ENCODE measurements at places on chromosomes 12 and 14.
A peak's percentile ranks its signal among the peaks of the same experiment; 100 is the strongest.

DNA sequence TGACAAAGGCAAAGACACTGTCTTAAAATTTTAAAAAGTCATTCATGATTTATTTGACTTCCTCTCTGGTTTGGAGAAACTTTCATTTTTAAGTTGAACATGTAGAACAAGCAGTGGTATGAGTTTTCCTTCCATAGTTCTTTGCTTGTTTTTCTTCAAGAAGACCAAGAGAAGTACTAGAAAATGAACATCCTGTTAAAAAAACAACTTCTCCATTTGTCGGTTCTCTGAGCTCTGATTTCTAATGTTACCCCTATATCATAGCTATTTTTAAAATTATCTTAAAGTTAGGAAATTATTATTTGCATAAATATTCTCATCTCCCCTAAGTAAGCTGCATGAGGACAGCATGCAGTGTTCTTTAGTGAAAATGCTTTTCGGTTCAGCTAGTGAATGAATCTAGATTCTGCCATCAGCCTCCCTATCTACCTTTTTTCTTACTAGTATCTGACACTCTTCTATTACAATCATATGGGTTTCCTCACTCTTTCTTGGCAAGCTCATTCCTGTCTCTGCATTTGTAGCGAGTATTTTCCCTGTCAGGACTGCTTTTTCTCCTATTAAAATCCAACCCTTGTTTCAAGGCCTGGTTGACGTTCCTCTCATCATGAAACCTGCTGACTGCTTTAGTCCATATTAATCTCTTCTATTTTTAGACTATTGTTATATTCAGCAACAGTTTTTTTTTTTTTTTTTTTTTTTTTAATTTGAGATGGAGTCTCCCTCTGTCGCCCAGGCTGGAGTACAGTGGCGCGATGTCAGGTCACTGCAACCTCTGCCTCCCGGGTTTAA, 15.8 kb downstream of the DIP2B start:
- DNase-seq = no peak

DNA sequence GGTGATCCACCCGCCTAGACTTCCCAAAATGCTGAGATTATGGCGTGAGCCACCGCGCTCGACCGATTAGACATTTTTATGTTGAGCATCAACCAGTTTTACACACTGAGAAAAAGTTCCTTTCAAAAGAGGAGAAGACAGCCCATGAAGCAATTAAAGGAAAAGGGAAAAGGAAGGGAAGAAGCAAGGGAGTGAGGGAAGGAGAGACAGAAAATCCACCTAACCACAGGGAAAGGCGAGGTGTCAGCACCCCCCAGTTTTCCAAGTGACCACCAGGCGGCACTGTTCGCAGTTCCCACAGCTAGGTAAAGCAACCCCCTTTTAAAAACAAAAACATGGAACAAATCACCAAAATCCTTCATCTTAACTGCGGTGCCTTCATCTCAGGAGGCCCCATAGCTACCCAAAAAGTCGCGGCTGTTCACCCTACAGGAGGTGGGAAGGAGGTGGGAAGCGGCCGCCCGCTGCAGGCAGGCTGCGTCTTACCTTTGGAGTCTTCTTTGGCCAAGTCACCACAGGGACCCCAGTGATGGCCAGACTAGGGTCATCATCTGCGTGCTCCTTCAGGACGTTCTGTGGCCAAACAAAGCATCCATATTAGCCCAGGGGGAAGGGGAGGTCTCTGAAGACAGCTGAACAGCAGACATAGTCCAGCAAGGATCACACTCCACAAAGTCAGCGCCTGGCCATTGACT, 86.6 kb downstream of the KDM2B start:
- DNase-seq = peak; percentile 29

- peak; percentile 48 for DNase-seq
Measured at GRCh38 chr14:103292426-103293374, 41.3 kb upstream of the EIF5 start.

GRCh38 chr14:20792556-20792955, 10.1 kb downstream of the RNASE1 start:
- no peak for DNase-seq

DNA sequence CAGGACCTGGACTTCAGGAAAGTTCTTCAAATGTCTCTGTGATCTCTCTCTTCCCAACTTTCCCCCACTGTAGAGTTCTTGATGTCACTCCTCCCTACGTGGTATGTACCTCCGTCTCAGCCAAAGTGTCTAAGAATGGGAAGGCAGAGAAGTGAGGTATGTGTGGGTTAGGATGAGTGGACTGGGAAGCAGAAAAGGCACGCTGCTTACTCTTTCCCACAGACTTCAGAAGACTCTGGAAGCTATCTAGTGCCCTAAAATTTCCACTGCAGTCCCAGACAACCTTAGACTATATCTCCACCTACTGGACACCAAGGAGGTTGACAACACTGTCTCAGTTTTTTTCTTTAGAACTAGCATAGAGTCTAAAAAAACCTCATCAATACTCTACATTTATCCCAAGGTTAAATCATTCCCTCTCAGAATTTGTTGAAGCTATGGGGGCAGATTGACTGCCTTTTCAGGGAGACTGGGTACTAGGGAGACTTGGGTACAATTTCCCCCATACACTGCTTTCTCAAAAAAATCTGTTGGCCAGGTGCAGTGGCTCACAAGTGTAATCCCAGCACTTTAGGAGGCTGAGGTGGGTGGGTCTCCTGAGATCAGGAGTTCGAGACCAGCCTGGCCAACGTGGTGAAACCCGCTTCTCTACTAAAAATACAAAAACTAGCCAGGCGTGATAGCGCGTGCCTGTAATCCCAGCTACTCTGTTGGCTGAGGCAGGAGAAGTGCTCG, 20.6 kb upstream of the ITGA5 start:
- no peak for DNase-seq

DNA sequence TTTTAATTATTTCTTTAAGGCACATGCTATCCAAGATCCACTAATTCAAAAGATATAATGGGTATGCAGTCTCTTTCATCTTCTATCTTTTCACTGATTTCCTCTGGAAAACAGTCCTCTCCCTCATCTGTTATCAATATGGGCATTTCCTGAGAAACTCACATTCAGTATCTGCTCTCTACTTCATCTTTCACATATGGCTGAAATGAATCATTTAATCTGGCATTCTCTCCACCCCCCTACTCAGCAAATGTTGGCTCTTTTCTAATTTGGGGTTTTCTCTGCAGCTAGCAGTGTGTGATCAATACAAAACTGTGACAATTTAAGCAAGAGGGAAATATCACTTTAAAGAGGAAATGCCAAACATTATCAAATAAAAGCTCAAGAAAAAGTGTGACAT, 157.1 kb upstream of the TMTC1 start:
- DNase-seq = no peak

DNA sequence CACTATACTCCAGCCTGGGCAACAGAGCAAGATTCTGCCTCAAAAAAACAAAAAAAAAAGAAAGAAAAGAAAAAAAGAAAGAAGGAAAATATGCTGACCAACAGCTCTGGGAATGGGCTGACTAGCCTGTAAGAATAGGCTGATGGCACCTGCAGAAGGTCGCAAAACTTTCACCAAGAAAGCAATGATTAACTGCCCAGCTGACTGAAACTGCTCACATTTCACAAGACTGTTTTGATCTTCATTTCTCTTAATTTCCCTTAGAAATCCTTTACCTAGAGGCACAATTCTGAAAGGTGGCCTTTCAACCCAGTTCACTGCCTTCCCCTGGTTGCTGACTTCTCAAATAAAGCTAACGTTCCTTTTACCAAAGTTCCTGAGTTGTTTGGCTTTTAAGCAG, 12.4 kb downstream of the BEST3 start:
- no peak for DNase-seq

DNA sequence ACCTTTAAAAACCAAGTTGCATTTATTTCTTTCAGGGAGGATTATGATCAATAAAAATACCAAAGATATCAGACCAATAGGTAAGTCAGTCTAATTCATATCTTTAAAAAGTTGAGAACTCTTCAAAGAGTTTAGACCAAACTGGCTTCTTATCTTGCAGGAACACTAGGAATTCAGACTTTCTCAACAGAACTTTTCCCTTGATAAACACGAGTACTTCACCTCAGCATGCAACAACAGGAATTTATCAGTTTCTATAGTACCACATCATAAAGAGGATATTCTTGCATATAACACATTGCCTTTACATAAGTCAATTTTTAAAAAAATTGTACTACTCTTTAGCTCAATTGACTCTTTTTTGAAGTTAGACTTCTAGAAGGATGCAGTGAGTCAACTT, 68.2 kb downstream of the DNAI7 start:
- no peak for DNase-seq

DNA sequence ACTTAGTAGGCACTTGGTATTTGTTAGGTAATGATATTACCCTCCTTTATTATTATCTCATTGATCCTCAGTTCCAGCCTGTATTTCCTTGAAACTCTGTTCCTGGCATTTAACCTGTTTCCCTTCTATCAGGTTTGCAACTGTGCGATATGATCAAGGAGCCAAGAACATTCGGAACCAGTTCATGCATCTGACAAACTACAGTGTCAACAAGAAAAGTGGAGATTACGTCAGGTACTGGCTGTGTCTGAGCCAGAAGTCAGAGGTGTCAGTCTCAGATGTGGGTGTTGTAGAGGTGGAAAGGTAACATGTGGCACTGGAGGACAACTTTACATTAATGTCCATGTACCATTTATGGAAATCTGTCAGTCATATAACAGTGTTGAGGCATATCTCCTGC, 56.7 kb downstream of the TTLL5 start:
- no peak for DNase-seq

GRCh38 chr12:130796985-130797686, 41.9 kb downstream of the STX2 start:
- DNase-seq = no peak

DNA sequence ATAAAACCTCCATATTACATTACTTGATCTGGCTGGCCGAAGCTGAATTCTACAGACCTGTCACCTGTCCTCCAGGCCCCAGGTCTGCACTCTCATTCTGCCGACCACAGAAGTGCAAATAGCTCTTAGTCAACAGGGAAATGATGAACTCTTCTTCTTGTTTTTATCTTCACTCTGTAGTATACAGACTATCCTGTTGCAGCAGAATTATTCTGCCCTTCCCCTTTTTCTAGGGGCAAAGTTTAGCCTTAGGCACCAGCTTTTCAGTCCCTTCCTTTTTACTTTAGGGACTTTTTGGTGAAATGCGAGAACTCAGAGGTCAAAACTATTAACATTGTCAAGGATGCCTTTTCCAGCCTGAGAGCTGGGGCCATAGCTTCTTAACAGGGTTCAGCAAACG, 229.6 kb upstream of the EGLN3 start:
- DNase-seq = no peak

DNA sequence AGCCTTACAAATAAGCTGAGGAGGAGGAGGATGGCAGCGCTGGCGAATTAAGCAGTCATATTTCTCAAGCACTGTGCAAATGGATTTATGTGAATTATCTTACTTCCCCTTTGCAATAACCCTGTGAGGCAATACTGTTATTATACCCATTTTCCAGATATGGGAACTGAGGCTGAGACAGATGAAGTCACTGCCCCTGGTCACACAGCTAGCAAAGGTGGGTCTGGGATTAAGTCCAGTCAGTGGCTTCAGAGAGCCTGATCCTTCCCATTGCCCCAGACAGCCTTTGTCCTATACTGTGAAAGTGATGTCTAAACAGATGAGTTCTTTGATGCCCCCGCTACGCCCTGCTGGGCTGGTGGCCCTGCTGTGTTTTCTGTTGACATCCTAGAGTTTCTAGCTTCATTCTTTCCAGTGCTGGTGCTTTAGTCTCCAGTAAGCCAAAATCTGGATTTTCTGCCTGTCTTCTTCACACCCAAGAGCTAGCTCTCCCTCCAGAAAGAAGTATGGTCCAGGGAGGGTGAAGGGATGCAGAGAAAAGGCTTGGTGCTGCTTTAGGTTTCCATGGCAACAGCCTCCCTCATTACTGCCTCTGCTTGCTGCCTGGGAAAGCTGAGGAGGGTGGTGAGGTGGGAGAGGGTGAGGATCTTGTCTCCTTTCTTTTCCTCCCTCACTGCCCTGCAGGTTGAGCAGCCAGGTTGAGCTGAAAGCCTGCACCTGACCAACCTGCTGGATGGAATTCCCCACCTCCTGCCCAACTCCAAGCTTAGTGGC, 30.7 kb downstream of the TMEM63C start:
- no peak for DNase-seq

- DNase-seq = no peak
Measured at GRCh38 chr12:34394211-34395055, 372.1 kb downstream of the ALG10 start.

DNA sequence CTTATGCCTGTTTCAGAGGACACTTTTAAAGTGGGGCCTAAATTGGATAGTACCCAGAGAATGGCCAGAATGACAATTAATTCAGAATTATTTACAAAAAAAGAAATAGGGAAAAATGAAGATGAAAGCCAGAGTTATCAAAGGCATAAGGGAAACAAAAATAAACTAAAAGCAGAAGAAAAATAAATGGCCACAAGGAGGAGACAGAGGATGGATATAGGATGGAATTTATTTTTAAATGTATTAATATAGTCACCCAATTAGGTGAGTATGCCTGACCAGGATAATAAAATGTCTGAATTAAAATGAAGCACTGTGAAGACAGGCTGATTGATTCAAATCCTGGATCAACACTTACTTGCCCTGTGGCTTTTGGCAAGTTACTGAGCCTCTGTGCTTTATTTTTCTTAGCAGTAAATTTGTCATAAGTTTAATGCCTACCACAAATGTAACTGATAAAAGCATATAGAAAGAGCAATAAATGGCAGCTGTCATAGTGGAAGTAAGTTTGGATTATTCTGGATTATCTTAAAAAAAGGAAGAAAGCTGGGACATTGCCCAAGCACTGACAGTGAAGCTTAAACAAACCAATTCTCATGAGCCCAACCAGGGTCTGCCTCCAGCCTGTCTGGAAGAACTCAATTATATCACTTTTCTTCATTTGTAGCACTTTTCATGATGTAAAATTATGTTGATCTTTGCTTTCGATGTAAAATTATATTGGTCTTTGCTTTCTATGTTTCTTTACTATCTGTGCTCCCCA, 3.5 kb downstream of the CLEC9A start:
- no peak for DNase-seq

GRCh38 chr12:23303220-23303619, 646.2 kb downstream of the SOX5 start:
- DNase-seq = no peak

DNA sequence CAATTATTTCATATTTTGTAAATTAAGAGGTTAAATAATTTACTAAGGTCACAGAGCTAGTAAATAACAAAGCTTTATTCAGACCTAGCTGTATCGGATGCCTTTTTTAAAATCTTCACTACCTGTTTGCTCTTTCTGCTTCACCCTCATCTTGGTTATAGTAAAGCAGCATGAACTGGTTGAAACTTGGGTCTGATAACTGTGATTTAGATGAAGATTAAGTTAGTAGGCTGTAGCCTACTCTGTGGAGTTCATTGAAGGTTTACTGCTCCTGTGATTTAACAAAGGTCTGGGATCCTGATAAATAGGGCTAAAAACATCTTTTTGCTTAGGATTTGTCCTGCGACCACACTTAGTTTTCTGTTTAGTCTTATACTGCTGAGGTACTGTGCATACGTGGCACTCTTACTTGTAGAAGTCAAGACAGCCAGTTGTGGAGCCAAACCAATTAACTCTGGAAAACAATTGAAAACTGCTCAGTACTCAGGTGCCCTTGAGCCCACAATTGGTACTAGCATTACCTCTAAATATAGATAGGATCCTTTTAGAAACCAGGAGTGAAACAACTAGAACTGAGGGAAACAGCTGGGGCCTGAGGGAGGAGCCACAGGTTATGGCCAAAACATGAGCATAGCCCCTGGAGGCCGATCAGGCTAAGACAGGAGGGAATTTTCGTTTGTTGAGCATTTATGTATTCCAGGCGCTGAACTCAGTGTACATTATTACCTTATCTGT, 2.3 kb downstream of the SPATS2 start:
- DNase-seq = no peak
